Activated B cell treated with CpG ODN at 0.5 μM for 24 hours (primary cell): ENCODE measurements at places on chromosomes 3 and 15.

GRCh38 chr15:28989239-28989830, 103.6 kb downstream of the APBA2 start:
- no peaks in the 10 kb centered on the region for H3K4me1 ChIP-seq
- H3K4me3 ChIP-seq, result no peak overlapping the region
- no peak for DNase-seq
- H3K27ac ChIP-seq, result no peak overlapping the region
- no peaks in the 10 kb centered on the region for H3K27me3 ChIP-seq

DNA sequence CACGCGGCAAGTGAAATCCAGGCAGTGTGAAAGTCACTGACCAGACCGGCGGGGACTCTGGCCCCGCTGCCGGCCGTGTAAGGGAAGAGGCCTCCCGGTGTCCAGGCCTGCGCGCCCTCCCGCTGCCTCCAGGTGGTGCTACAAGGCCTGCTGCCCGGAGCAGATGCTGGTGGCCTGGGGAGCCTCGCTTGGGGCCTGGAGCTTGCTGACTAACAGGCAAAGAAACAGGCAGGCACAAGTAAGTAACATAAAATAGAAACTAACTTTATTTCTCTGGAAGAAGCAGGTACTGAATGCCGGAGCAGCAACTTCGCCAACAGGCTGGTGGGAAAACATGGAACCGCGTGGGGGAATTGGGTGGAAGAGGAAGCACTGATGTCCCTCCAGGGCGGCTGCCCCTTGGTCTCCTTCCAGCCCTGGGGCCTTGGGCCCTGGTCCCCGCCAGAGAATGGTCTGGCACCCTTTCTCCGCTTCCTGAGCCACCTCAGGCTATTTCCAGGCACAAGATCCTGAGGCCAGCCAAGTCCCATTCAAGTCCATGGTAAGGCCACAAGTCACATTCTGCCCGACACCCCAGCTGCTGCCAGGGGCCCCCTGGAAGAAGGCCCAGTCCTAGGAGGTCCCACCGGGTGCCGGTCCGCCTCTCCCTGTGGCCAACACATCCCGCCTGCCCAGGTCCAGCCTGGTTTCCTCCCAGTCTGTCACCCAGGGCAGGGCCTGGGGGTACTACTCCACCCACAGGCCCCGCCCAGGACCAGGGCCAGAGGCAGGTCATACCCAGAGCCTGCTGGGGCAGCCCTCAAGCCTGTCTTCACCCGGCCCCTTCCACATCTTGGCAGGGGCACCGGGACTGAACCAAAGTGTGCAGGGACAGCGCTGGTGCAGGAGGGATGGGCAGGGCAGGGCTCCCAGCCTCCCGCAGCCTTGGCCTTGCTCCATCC, 45.0 kb downstream of the TNK2 start:
- peaks cover 15% of the 10 kb centered on the region for H3K36me3 ChIP-seq
- H3K4me1 ChIP-seq, result peaks cover 11% of the 10 kb centered on the region
- DNase-seq, result peak; percentile 67
- no peak overlapping the region for H3K4me3 ChIP-seq
- H3K27ac ChIP-seq, result peak overlapping the region; percentile 66
- no peaks in the 10 kb centered on the region for H3K27me3 ChIP-seq

GRCh38 chr15:47548231-47548630, 169.1 kb upstream of the SEMA6D start:
- H3K4me1 ChIP-seq, result no peaks in the 10 kb centered on the region
- no peaks in the 10 kb centered on the region for H3K27me3 ChIP-seq
- no peak overlapping the region for H3K4me3 ChIP-seq
- no peaks in the 10 kb centered on the region for H3K36me3 ChIP-seq

DNA sequence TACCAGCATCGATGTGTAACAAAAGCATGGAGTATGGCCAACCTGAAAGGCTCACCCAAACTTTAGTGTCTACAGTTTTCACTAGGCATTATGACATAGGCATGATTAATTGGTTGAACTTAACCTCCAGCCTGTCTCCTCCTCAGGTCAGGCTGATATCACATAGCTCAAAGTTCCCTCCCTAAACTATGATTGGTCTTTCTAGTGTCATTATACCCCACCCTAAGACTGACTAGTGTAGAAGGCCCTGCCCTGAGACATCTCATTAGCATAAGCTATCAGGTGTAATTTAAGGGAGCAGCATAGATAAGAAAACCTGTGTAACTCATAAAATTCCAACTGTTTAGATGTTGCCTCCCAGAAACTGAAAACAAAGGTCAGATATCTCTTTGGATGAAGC, 195.2 kb downstream of the ALCAM start:
- no peaks in the 10 kb centered on the region for H3K27me3 ChIP-seq
- no peak for DNase-seq
- no peak overlapping the region for H3K27ac ChIP-seq
- H3K4me3 ChIP-seq, result no peak overlapping the region
- H3K36me3 ChIP-seq, result peaks cover 45% of the 10 kb centered on the region
- H3K4me1 ChIP-seq, result no peaks in the 10 kb centered on the region

GRCh38 chr15:89647191-89647851, 7.9 kb downstream of the KIF7 start:
- peak; percentile 50 for DNase-seq
- peaks cover 3% of the 10 kb centered on the region for H3K27me3 ChIP-seq
- no peaks in the 10 kb centered on the region for H3K36me3 ChIP-seq
- H3K27ac ChIP-seq, result no peak overlapping the region
- no peaks in the 10 kb centered on the region for H3K4me1 ChIP-seq

GRCh38 chr3:78427303-78427702, 1340.5 kb downstream of the ROBO1 start:
- H3K4me3 ChIP-seq, result no peak overlapping the region
- DNase-seq, result no peak
- no peaks in the 10 kb centered on the region for H3K36me3 ChIP-seq
- no peaks in the 10 kb centered on the region for H3K27me3 ChIP-seq

DNA sequence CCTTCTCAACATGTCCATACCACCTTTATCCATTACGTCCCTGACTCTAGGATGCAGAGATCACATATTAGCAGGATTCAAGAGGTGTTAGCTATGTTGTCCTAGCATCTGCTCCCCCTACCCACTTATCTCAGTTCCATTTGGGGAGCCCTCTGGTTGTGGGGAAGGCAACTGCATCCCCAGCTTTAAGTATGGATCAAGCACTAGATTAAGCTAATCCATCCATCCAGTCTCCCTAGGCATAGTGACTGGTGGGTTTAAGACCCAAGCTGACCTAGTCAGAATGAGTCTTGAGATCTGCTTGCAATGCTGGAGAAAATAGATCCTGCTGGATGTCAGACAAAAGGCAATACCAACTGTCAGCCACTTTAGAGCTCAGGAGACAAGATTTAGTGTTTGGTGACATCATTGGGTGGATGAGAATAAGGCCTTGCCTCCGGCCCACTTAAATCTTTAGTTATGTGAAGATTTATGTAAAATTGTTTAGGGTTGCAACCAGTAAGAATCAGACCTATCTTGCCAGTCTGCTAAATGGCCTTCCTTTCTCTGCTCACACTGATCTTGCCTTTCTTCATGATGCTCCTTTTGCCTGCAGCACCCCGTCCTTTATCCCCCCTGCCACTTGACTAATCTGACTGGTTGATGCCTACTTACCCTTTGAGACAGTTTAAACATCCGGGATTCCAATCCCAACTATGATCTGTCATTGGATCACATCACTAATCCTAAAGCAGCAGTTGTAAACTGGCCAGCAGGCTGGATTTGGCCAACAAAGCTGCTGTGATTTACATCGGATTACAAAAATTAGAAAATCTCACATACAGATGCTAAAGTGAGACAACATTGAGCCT, 2.1 kb upstream of the ISY1 start:
- peaks cover 52% of the 10 kb centered on the region for H3K36me3 ChIP-seq
- peak overlapping the region; percentile 100 for H3K27ac ChIP-seq
- peaks cover 39% of the 10 kb centered on the region for H3K4me1 ChIP-seq
- H3K4me3 ChIP-seq, result peak overlapping the region; percentile 24
- H3K27me3 ChIP-seq, result no peaks in the 10 kb centered on the region
- no peak for DNase-seq

DNA sequence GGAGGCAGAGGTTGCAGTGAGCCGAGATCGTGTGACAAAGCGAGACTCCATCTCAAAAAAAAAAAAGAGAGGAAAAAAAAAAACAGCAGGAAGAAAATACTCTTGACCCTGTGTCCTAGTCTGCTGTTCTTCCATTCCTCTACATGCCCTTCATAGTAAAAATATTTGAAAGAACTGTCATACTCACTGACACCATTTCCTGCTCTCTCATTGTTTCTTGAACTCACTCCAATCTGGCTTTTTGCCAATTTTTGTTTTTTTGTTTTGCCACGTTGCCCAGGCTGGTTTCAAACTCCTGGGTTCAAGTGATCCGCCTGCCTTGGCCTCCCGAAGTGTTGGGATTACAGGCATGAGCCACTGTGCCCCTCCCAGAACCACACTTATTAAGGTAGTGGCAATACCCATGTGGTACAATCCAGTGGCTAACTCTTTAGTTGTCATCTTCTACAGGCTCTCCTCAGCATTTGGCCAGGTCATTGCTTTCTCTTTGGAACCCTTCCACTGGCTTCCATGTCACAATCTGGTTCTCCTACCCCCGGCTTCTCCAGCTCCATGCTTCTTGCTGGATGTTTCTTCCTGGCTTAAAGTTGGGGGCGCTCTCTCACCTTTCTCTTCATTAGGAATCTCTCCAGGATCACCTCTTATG, 238.2 kb upstream of the C2CD4B start:
- H3K4me1 ChIP-seq, result no peaks in the 10 kb centered on the region
- no peak overlapping the region for H3K4me3 ChIP-seq
- no peak overlapping the region for H3K27ac ChIP-seq
- peaks cover 18% of the 10 kb centered on the region for H3K27me3 ChIP-seq
- DNase-seq, result no peak

- H3K4me1 ChIP-seq, result peaks cover 10% of the 10 kb centered on the region
- H3K36me3 ChIP-seq, result no peaks in the 10 kb centered on the region
- no peak overlapping the region for H3K27ac ChIP-seq
- no peak for DNase-seq
- H3K4me3 ChIP-seq, result no peak overlapping the region
Observed at GRCh38 chr3:156449710-156450574, 105.0 kb downstream of the SSR3 start.

DNA sequence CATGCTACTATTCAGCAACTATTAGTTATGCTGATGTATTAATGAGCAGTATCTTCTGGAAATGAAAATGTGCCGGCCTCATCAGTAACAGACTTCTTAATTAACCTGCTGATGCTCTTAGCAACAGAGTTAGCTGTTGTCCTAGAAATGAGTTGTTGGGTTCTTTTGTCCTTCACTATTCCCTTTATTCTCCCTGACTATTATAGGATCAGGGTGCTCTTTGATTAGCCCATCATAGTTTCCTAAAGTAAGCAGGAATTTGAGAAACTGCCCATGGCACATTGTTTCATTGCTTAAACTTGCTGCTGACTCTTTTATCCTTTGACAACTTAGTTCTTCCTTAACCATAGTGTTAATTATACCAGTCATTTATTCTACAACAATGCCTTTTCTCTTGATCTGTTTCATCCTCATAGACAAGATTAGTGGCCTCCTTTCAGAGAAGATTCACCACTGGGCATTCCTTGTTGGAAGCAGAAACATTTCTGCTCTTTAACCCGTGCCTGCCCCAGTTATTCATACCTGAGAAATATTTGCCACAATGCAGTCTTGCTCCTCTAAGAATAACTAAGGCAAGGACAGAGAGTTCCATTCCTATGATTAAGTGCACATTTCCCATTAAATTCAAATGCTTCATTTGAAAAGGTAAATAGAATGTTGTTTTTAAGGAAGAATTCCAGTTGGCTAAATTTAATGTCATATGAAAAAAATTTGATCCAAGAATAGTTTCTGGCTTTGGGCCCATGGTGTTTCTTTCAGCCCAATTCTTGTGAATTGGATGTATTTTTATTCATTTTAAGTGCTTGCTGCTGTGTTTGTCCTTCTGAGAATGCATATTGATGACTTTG, 573.3 kb upstream of the TBL1XR1 start:
- DNase-seq, result no peak
- H3K36me3 ChIP-seq, result no peaks in the 10 kb centered on the region
- no peak overlapping the region for H3K4me3 ChIP-seq

- no peak overlapping the region for H3K4me3 ChIP-seq
- no peaks in the 10 kb centered on the region for H3K4me1 ChIP-seq
- H3K27ac ChIP-seq, result no peak overlapping the region
- H3K36me3 ChIP-seq, result no peaks in the 10 kb centered on the region
- H3K27me3 ChIP-seq, result no peaks in the 10 kb centered on the region
Observed at GRCh38 chr15:100775581-100776185, 103.9 kb upstream of the ALDH1A3 start.

DNA sequence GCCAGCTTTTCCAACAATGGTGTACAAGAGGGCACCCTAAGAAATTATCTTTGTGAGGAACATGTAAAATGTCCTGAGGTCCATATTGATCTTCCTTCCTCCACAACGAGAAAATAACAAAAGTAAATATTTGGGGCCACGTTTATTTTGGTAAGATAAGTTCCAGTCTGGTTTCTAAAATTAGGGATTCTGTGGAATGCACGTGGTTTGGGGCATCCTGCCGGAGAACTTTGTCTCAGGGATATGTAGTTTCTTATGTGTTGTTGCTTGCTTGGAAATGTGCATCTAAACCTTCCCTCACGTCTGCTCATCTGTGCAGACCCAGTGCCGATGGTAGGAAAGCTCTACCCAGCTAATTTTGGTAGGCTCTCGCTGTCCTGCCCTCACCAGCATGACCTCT, 62.8 kb downstream of the CTDSPL start:
- no peaks in the 10 kb centered on the region for H3K4me1 ChIP-seq
- H3K4me3 ChIP-seq, result no peak overlapping the region
- DNase-seq, result no peak
- H3K27ac ChIP-seq, result no peak overlapping the region
- no peaks in the 10 kb centered on the region for H3K27me3 ChIP-seq

GRCh38 chr15:68415501-68416157, 16.3 kb downstream of the ITGA11 start:
- no peaks in the 10 kb centered on the region for H3K27me3 ChIP-seq
- H3K27ac ChIP-seq, result no peak overlapping the region
- H3K4me1 ChIP-seq, result no peaks in the 10 kb centered on the region

GRCh38 chr3:134014270-134014669, 15.5 kb downstream of the SLCO2A1 start:
- peaks cover 10% of the 10 kb centered on the region for H3K27me3 ChIP-seq
- no peak for DNase-seq
- no peak overlapping the region for H3K4me3 ChIP-seq
- H3K36me3 ChIP-seq, result no peaks in the 10 kb centered on the region

DNA sequence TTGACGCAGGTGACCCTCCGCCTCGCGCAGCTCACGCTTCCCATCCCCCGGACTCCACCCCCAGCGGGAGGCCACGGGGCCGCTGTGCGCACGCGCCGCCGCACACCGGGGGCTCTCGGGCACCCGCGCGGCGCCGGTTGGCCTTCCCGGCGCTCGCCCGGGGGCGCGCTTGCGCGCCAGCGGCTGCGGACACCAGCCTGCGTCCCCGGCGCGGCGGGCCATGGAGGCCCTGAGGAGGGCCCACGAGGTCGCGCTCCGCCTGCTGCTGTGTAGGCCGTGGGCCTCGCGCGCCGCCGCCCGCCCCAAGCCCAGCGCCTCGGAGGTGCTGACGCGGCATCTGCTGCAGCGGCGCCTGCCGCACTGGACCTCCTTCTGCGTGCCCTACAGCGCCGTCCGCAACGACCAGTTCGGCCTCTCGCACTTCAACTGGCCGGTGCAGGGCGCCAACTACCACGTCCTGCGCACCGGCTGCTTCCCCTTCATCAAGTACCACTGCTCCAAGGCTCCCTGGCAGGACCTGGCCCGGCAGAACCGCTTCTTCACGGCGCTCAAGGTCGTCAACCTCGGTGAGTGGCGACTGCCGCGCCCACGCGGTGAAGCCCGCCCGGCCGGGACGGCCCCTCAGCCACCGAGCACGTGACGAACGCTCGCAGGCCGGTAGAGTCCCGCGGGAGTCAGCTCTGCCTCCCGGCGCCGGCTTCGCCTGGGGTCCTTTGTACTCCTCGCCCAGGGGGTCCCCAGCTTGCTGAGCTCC, at the start of gene C15orf61:
Gene C15orf61, plus strand, starts transcription at position 103 of the 754 bp plus-strand sequence. Its CDS starts 118 bp downstream, at position 221.
- peaks cover 22% of the 10 kb centered on the region for H3K4me1 ChIP-seq
- H3K4me3 ChIP-seq, result peak within 1 kb of the TSS; percentile 93
- H3K27ac ChIP-seq, result peak within 1 kb of the TSS; percentile 92
